ENCODE measurements at places on chromosomes 2 and 18. TPM values are rescaled to one million over a fixed set of nuclear protein-coding genes. Genes with fewer than 3 reads are reported as not detected.
A peak's percentile ranks its signal among the peaks of the same experiment; 100 is the strongest.

DNA sequence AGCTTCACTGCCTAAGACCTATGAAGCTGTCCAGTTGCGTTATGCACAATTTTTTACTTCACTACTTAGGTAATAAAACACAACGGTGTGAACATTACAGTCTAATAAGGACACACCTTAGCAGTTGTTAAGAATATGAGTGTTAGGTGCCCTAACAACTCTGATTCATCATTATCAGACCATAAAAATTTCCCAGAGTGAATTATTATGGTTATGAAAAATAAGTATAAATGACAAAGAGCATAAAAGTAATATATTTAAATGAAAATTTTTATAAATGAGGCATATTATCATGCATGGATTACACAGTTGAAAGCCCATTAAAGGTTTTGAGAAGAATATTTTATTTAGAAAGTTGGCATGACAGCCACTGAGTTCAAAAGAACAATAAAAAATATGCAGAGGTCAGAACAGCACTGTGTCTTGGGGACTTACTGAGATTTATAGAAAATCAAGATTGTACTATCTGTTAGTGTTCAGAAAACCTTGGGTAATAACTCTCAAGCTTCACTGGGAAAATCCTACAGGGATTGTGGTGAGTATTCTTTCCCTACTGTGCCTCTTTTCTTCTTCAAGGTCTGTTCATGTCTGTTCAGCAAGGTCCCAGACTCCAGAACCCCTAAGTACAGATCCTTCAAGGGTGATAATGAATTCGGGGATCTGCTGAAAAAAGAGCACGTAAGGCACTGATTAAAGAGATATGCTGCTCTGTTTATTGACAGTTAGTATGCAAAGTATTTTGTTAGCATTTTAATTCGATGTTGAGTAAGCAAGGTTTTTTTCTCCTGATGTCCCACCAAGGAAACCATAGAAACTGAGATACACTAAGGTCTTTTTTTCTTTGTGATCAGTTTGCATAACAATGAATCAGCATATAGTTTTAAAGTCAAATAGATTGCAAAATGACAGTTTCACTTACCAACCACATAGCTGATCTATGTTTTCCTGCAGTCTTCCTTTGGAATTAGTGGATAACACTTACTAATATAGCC, 250.0 kb downstream of the DSEL start:
- H3K4me1 ChIP-seq, result peaks cover 30% of the 10 kb centered on the region
- H3K27me3 ChIP-seq, result no peaks in the 10 kb centered on the region
- H3K4me3 ChIP-seq, result 0 out of 2 replicates have a peak overlapping the region, but pooled peaks have one; percentile 14
- no peaks in the 10 kb centered on the region for H3K36me3 ChIP-seq

GRCh38 chr2:190763901-190764514, 115.1 kb downstream of the NAB1 start:
- H3K4me3 ChIP-seq, result no peak overlapping the region
- no peaks in the 10 kb centered on the region for H3K27me3 ChIP-seq
- no peaks in the 10 kb centered on the region for H3K36me3 ChIP-seq
- no peak for DNase-seq
- H3K27ac ChIP-seq, result no peak overlapping the region
- no peaks in the 10 kb centered on the region for H3K4me1 ChIP-seq

Gene CYTIP
- not detected for total RNA-seq

Gene ACMSD
- total RNA-seq, result not detected

- DNase-seq, result no peak
- H3K4me3 ChIP-seq, result no peak overlapping the region
- H3K4me1 ChIP-seq, result no peaks in the 10 kb centered on the region
These were observed 65.1 kb downstream of the USP40 start for GRCh38 chr2:233501198-233502076.

GRCh38 chr2:190578158-190579057, 43.9 kb upstream of the NEMP2 start:
- no peak overlapping the region for H3K27ac ChIP-seq
- no peak overlapping the region for H3K4me3 ChIP-seq
- DNase-seq, result no peak

Gene SKOR2
- not detected for total RNA-seq

DNA sequence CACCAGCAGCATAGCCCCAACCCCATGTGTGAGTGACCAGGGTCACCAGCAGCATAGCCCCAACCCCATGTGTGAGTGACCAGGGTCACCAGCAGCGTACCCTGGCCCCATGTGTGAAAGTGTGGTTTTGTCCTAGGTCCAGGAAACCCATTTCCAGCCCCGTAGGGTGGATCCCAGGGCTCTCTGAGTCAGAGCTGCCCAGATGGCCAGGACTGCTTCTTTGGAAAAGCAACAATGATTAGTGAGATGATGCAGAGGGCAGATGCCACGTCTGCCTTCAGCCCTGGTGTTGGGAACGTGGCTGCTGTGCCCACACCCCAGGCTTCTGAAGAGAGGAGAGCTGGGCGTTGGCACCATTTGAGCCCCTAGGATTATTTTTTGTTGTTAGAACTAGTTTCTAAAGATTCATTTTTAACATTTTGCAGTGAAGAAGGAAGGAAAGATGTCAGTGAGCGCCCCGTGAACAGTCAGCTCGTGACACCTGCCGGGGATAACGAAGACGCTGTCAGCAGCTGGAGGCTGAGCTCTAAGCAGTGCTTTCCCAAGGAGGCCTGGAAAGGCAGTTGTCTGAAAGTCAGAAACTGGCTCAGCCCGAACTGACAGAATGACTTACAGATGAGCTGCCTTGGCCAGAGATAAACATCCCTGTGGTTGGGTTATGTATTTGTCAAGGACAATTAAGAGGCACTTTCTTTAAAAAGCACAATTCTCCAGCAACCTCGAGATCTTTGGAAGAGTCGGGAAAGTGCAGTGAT, 32.1 kb upstream of the KCNG2 start:
- H3K27me3 ChIP-seq, result no peaks in the 10 kb centered on the region
- H3K27ac ChIP-seq, result no peak overlapping the region
- H3K36me3 ChIP-seq, result no peaks in the 10 kb centered on the region
- H3K4me3 ChIP-seq, result no peak overlapping the region
- no peak for DNase-seq
- no peaks in the 10 kb centered on the region for H3K4me1 ChIP-seq

DNA sequence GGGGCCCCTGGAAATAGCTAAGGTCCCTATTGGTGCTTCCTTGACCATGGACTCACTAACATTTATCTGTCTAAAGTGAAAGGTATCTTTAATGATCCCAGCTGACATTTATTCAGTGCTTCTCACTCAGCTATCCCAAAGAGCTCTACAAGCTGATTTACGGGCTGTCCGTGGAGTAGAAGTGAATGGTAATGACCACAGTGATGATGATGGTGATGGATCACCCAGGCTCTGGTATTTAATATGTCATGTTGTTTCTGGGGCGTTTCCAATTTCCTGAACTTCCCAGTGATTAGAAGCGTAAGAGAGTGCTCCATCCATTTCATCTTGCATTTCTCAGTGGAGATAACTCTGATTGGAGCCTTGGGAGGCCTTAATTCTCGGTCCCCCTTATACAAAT, 304.3 kb downstream of the HRH4 start:
- no peaks in the 10 kb centered on the region for H3K36me3 ChIP-seq
- no peak overlapping the region for H3K27ac ChIP-seq
- no peak overlapping the region for H3K4me3 ChIP-seq
- H3K27me3 ChIP-seq, result no peaks in the 10 kb centered on the region
